A549 treated with Hydrocortisone at 1 μM for 4 hours (cell line): ENCODE measurements at places on chromosomes 11 and 22. TPM values are rescaled to one million over a fixed set of nuclear protein-coding genes. Genes with fewer than 3 reads are reported as not detected.

SYT12 gene
- 18.1 to 22.6 TPM (median 22.2 TPM) in 5 replicates for total RNA-seq

FGF3 gene
- not detected in 5 replicates for total RNA-seq

ARVCF gene
- total RNA-seq, result 1.9 to 2.7 TPM (median 2.2 TPM) in 5 replicates

GNAZ gene
- 1.9 to 3.1 TPM (median 2.8 TPM) in 5 replicates for total RNA-seq

C11orf52 gene
- 0.09 to 0.25 TPM (median 0.14 TPM) in 3 of 5 replicates, not detected in the others for total RNA-seq

GLYAT gene
- total RNA-seq, result not detected in 5 replicates

BDNF gene
- total RNA-seq, result 7.6 to 10.1 TPM (median 8.9 TPM) in 5 replicates
